ENCODE measurements at places on chromosomes 13 and 19. TPM values are rescaled to one million over a fixed set of nuclear protein-coding genes. Genes with fewer than 3 reads are reported as not detected.

The OVOL3 gene
- not detected for total RNA-seq

The GNG8 gene
- total RNA-seq, result not detected

The RFPL4A gene
- not detected for total RNA-seq

The WASF3 gene
- 18.5 TPM for total RNA-seq

The LENG9 gene
- total RNA-seq, result 5.4 TPM

The FCHO1 gene
- 1.6 TPM for total RNA-seq

The UBE2L5 gene
- total RNA-seq, result not detected

The PRRG2 gene
- total RNA-seq, result not detected

The ZNF135 gene
- total RNA-seq, result 9.1 TPM

The KL gene
- total RNA-seq, result 6.7 TPM

The FGF14 gene
- total RNA-seq, result 2.1 TPM

DNA sequence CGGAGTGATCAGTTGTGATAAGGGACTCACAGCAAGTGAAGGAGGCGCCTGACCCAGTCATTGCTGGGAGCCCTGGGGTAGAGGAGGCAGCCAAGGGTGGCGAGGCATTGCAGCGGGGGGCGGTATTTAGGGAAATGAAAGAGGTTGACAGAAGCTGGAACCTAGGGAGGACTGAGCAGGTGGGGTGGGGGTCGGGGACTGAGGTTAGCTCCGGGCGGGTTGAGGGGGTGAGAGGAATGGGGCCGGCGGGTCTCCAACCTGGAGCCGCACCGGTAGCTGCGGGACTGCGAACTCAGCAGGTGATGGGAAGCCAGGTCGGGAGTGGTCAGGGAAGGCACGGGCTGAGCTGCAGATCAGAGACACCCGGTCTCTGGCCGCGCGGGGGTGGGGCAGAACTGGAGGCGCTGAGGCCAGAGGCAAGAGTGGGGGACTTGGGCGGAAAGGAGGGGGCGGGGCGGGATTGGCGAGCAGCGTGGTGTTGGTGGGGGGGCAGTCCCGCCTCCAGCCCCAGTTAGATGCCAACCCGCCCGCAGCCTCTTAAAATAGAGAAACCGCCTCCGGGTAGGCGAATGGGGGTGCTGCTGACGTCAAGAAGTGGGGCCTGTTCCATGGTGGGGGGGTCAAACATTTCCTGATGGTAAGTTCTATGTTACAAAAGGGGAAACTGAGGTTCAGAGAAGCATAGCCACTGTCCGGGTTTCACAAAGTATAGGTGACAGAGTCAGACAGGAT, 1.5 kb downstream of the MAST3 start:
- H3K4me1 ChIP-seq, result peaks cover 33% of the 10 kb centered on the region
- no peaks in the 10 kb centered on the region for H3K36me3 ChIP-seq
- DNase-seq, result no peak
- no peaks in the 10 kb centered on the region for H3K27me3 ChIP-seq
- peak overlapping the region; percentile 31 for H3K4me3 ChIP-seq

- no peak for DNase-seq
- H3K27ac ChIP-seq, result peak within 1 kb of the TSS; percentile 72
- H3K36me3 ChIP-seq, result no peaks in the 10 kb centered on the region
- peak within 1 kb of the TSS; percentile 73 for H3K4me3 ChIP-seq
- H3K4me1 ChIP-seq, result peaks cover 24% of the 10 kb centered on the region
Measured at GRCh38 chr13:33016414-33017322, at the start of gene KL. KL (plus strand) TSS chr13:33016423; CDS start chr13:33016441, 18 bp downstream.

DNA sequence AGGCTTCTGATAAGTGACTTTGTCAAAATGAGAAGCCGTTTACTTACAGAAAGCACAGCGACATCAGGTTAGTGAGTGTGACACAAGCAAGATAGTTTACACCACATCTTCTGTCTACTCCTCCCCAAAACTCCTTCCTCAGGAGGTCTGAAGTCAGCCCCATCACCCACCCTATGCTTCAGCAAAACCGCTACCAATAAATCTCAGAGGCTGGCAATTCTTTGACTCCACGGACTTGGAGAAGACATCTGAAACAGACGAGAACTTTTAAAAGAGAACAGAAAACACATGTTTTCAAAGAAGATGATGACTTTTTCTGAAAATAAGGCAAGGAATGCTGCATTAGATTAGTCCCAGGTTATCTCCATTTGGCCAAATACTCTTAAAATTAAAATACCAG, 261.1 kb downstream of the TBC1D4 start:
- DNase-seq, result no peak
- no peaks in the 10 kb centered on the region for H3K27me3 ChIP-seq
- H3K4me3 ChIP-seq, result no peak overlapping the region
- H3K27ac ChIP-seq, result no peak overlapping the region
- H3K36me3 ChIP-seq, result no peaks in the 10 kb centered on the region

- no peak overlapping the region for H3K27ac ChIP-seq
- H3K27me3 ChIP-seq, result no peaks in the 10 kb centered on the region
- DNase-seq, result no peak
- no peaks in the 10 kb centered on the region for H3K36me3 ChIP-seq
- H3K4me3 ChIP-seq, result no peak overlapping the region
Measured at GRCh38 chr13:56189439-56189838, 951.3 kb upstream of the PRR20A start.

GRCh38 chr19:39996218-39996810, 546 bp upstream of the ZNF546 start:
- peak overlapping the region; percentile 78 for H3K27ac ChIP-seq
- peaks cover 22% of the 10 kb centered on the region for H3K4me1 ChIP-seq
- DNase-seq, result no peak
- H3K27me3 ChIP-seq, result no peaks in the 10 kb centered on the region
- H3K4me3 ChIP-seq, result peak overlapping the region; percentile 69
- no peaks in the 10 kb centered on the region for H3K36me3 ChIP-seq

GRCh38 chr19:16573296-16573695, 1.1 kb upstream of the SLC35E1 start:
- no peak for DNase-seq
- no peaks in the 10 kb centered on the region for H3K27me3 ChIP-seq
- H3K36me3 ChIP-seq, result peaks cover 56% of the 10 kb centered on the region
- peaks cover 29% of the 10 kb centered on the region for H3K4me1 ChIP-seq
- H3K4me3 ChIP-seq, result peak overlapping the region; percentile 68
- peak overlapping the region; percentile 89 for H3K27ac ChIP-seq

DNA sequence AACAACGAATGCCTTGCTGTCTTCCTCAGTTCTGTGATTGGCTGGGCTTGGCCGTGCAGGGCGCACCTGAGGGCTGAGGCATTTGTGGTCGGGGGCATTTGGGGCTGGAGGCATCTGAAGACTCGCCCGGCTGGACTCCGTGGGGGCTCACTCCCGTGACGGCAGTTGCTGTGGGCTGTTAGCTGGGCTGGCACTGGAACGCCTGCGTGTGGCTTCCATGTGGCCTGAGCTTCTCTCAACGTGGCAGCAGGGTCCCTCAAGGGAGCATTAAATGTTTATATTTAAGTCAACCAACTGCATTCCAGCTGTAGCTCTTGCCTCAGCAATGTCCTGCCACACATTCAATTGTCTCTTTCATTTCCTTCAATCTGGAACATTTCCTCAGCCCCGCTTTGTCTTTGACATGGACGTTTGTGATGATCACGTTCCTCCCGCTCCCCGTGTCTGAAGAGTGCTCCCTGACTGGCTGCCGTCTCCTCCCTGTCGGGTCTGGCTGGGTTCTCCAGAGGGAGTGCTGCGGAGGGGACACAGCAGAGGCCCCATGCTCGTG, 21.0 kb downstream of the CCDC8 start:
- no peak overlapping the region for H3K4me3 ChIP-seq
- peaks cover 35% of the 10 kb centered on the region for H3K4me1 ChIP-seq
- peaks cover 61% of the 10 kb centered on the region for H3K36me3 ChIP-seq
- DNase-seq, result no peak

- no peaks in the 10 kb centered on the region for H3K36me3 ChIP-seq
- H3K4me3 ChIP-seq, result no peak overlapping the region
- H3K27ac ChIP-seq, result no peak overlapping the region
- H3K27me3 ChIP-seq, result no peaks in the 10 kb centered on the region
- peak; percentile 26 for DNase-seq
Measured at GRCh38 chr13:102702965-102703725, 8.3 kb upstream of the METTL21C start.

- DNase-seq, result no peak
- peak overlapping the region; percentile 78 for H3K27ac ChIP-seq
- H3K27me3 ChIP-seq, result no peaks in the 10 kb centered on the region
Measured at GRCh38 chr19:40614622-40615411, 13.6 kb downstream of the LTBP4 start.

DNA sequence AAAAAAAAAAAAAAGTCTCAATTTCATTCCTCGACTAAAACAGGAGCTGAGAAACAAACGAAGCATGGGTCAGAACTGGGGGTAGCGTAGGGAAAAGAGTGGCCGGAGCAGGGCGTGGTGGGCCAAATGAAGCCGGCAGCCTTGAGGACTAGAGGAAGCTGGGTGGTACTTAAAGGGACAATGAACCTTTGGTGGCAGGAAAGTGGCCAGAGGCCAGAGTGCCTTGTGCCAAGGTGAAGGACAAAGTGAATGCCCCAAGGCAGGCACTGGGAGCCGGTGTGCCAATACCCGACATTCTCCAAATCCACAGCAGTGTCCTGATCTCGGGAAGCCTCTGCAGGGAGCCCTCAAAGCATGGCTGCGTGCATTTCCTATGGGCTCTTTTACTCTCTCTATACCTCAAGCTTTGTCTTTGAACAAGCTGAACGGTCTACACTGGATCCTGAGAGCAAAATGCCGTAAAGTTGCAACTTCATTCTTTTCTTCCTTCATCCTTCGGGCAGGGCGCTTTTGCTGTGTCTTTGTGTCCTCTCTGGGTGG, 195.0 kb upstream of the KL start:
- H3K27ac ChIP-seq, result no peak overlapping the region
- H3K27me3 ChIP-seq, result no peaks in the 10 kb centered on the region
- H3K4me3 ChIP-seq, result no peak overlapping the region
- H3K36me3 ChIP-seq, result no peaks in the 10 kb centered on the region
- no peaks in the 10 kb centered on the region for H3K4me1 ChIP-seq

GRCh38 chr13:114119196-114119595, 13.2 kb downstream of the RASA3 start:
- peak overlapping the region; percentile 80 for H3K27ac ChIP-seq
- peak overlapping the region; percentile 35 for H3K4me3 ChIP-seq
- DNase-seq, result no peak
- H3K27me3 ChIP-seq, result no peaks in the 10 kb centered on the region
- H3K4me1 ChIP-seq, result peaks cover 39% of the 10 kb centered on the region
- no peaks in the 10 kb centered on the region for H3K36me3 ChIP-seq

DNA sequence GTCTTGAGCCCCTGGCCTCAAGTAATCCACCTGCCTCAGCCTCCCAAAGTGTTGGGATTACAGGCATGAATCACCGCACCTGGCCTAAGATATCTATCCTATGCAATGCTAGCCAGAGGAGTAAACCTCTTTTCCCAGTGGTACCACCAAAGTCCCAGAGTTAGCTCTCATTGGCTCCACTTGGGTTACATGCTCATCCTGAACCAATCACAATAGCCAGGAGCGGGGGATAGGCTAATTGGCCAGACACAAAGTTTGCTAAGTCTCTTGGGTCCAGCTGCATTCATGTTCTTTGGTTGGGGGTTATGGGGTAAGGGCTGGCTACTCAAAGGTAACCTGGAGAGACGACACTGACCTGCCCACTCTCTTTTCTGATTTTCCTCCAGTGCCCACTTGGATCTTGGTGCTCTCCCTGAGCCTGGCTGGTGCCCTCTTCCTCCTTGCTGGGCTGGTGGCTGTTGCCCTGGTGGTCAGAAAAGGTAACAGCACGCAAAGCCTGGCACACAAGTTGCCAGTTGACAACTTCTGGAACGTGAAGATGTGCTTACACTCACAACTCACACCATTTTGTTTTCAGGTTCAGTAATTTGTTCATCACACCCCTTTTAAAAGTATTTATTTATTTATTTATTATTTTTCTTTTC, 7.8 kb downstream of the C19orf38 start:
- no peak overlapping the region for H3K27ac ChIP-seq
- DNase-seq, result no peak
- no peaks in the 10 kb centered on the region for H3K36me3 ChIP-seq

DNA sequence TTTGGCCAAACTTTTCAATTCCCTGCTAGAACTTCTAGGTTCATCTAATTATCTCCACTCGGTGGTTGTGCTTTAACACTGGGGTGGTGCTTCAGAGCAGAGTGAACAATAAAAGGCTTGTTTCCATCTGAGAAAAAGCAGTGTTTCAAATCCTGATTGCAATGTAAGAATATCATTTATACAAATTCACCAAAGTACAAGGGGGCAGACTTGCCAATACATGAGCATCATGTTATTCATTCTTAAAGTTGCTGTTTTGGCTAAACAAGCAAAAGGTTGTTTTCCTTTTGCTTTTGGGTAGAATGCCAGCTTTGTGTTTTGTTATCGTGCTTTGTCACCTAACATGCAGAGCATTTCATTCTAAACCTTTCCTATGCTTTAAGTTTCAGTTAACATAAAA, 78.5 kb upstream of the UBAC2 start:
- H3K27me3 ChIP-seq, result no peaks in the 10 kb centered on the region
- DNase-seq, result no peak
- no peak overlapping the region for H3K27ac ChIP-seq
- no peak overlapping the region for H3K4me3 ChIP-seq
- H3K4me1 ChIP-seq, result peaks cover 14% of the 10 kb centered on the region

- DNase-seq, result no peak
- H3K4me1 ChIP-seq, result peaks cover 10% of the 10 kb centered on the region
- no peak overlapping the region for H3K27ac ChIP-seq
- H3K36me3 ChIP-seq, result no peaks in the 10 kb centered on the region
- H3K4me3 ChIP-seq, result no peak overlapping the region
Measured at GRCh38 chr13:33150662-33151061, 134.4 kb downstream of the KL start.

DNA sequence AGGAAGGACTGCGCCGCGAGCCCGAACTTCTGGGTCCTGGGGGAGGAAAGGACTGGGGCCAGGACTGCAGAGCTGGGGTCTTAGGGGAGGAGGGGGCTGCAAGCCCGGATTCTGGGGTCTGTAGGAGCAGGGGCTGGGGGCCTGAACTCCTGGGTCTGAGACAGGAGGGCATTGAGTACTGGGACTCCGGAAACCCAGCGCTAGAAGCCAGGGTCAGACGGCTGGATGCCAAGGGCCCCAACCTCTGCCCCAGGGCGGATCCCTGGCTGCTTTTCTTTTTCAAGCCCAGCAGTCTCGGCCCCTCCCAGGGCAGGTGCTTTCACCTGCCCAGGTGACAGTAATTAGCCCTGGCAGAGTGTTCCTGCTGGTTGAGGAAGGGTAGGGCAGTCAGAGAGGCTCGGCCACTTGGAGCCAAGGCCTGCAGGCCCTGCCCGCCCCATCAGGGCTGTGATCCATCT, 2.3 kb downstream of the MYH14 start:
- H3K4me3 ChIP-seq, result peak overlapping the region; percentile 48
- DNase-seq, result no peak
- no peak overlapping the region for H3K27ac ChIP-seq
- no peaks in the 10 kb centered on the region for H3K36me3 ChIP-seq
- peaks cover 11% of the 10 kb centered on the region for H3K4me1 ChIP-seq

- no peak overlapping the region for H3K27ac ChIP-seq
- no peak for DNase-seq
- H3K4me1 ChIP-seq, result peaks cover 22% of the 10 kb centered on the region
- H3K4me3 ChIP-seq, result no peak overlapping the region
- peaks cover 13% of the 10 kb centered on the region for H3K36me3 ChIP-seq
- H3K27me3 ChIP-seq, result no peaks in the 10 kb centered on the region
Measured at GRCh38 chr13:99316224-99316623, 9.0 kb upstream of the GPR183 start.

GRCh38 chr19:38213911-38214625, 10.0 kb downstream of the DPF1 start:
- no peak for DNase-seq
- peaks cover 26% of the 10 kb centered on the region for H3K27me3 ChIP-seq
